ENCODE measurements at places on chromosomes 7 and 10. TPM values are rescaled to one million over a fixed set of nuclear protein-coding genes. Genes with fewer than 3 reads are reported as not detected.

Gene LRRD1
- total RNA-seq: 0.44 TPM

Gene ERV3-1
- 16.7 TPM for total RNA-seq

Gene GUSB
- total RNA-seq: 39.9 TPM

Gene MPP7
- 14.3 TPM for total RNA-seq

Gene ITGA8
- total RNA-seq: not detected

Gene ATRNL1
- not detected for total RNA-seq

Gene IFIT1
- total RNA-seq: 6.1 TPM

GRCh38 chr7:93879356-93879755 is 11.2 kb downstream of the TFPI2 start:
- no peak for DNase-seq

- DNase-seq: no peak
These were observed 373.5 kb upstream of the LRRTM3 start for GRCh38 chr10:66552331-66552730.

- no peak for DNase-seq
These were observed 5.2 kb downstream of the TMEM184A start for GRCh38 chr7:1550846-1551155.

GRCh38 chr7:57438244-57438643 is 11.7 kb upstream of the ZNF716 start:
- DNase-seq: no peak

GRCh38 chr10:102801978-102802377 is 35.2 kb downstream of the CYP17A1 start:
- DNase-seq: no peak

DNA sequence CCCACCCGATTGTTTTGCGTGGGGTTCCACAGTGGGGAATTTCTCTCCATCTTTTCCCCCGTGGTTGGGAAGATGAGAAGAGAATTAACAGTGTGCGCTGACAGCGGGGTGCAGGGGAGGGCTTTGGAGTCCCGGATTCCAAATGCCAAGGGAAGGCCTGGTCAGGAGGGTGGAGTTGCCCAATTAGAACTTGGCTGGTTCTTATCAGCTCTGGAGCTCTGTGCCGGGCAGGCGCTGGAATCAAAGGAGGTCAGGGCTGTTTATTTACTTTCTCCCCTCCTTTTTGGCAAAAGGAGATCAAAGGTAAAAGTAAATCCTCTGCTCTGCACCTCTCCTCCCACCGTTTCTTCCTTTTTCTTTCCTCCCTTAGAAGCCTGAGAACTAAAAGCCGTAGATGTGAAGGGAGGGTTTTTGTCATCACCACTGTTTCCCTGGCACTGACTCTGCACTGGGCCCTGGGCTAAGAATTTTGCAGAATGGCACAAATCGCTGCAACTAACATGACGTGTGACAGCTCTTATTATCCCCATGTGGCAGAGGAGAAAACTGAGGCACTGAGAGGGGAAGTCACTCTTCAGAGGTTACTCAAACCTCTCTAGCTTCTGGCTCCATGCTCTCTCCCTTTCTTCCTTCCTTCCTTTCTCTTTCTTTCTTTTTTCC is 95.2 kb upstream of the ZNF716 start:
- no peak for DNase-seq

DNA sequence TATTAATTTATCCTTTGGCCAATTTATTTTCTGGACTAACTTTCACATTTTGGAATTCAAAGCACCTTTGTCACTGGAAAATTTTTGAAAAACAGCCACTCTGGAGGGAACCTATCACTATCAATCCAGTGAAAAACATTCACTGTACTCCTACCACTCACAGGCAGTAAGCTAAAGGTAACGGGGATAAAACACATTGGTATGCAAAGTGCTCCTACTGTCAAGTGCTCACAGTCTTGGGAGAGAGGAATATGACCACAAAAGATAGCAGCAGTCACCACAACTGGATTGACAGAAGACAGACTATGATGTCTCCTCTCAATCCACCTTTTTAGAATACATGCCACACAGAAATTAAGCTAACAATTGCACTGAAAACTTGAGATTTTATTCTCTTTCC is 13.3 kb downstream of the GSAP start:
- no peak for DNase-seq

GRCh38 chr10:12279281-12279680 is 70.1 kb upstream of the CAMK1D start:
- no peak for DNase-seq

DNA sequence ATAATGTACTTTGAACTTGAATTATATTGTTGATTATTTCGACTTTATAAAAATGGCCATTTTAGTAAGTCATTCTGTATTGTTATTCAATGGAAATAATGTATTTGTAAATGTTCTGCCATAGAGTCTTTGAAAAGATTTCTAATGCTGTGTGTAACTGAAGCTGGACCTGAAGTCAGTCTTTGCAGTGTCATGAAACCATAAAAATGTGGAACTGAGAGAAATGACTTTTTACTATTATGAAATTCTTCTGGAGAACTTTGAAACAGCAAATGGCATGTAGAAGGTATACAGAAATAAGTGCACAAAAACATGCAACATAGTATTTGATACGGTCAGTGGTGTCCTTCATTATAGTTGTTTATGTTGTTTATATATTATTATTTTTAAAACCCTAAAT is 59.7 kb upstream of the ADRA2A start:
- no peak for DNase-seq

Data from CD4-positive, CD25-positive, alpha-beta regulatory T cell (primary cell).